Activated naive CD4-positive, alpha-beta T cell treated with Interleukin-2 at 50 U/mL for 16 hours (primary cell): ENCODE measurements at places on chromosomes 1 and 21.

- no peak for DNase-seq
Observed at GRCh38 chr1:38300616-38301015, 254.0 kb upstream of the POU3F1 start.

- DNase-seq = peak; percentile 36
Observed at GRCh38 chr1:113940365-113941244, 11.5 kb downstream of the HIPK1 start.

GRCh38 chr1:30900931-30901560, 7.5 kb downstream of the SDC3 start:
- DNase-seq = no peak

DNA sequence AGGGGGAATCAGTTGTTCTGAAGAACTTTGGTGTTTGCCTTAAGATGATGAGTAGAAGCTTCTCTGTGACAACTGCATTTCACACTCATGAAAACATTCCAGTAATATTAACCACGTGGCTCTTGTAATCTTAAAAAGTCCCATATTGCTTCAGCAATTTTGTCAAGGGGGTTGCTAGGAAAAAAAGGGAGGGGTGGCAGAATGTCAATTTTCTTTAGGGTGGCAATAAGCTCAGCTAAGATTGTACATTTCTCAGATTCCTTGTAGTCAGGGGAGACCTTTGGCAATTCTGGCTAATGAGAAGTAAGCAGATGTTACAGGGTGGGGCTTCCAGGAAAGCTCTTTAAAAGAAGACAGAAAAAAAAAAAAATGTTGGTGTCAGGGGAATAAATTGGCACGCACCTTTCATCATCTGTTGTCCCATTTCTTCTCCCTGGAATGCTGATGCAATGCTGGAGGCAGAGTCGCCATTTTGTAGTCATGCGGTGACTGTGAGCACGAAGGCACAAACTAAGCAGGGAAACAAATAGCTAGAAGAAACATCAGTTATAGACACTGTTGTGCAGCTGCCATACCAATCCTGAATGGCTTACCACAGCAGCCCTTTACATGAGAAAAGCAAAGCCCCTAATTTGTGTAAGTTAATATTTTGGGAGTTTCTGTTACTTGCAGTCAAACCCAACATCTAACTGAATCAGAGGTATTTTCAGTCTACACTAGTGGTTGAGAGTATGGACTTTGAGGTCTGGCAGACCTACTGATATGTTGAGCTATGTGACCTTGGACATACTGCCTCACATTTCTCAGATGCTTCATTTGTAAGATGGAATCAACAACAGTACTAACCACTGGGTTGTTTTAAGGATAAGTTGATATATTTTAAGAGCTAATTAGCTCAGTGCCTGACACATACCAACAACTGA, 56.1 kb upstream of the MRPS6 start:
- no peak for DNase-seq

DNA sequence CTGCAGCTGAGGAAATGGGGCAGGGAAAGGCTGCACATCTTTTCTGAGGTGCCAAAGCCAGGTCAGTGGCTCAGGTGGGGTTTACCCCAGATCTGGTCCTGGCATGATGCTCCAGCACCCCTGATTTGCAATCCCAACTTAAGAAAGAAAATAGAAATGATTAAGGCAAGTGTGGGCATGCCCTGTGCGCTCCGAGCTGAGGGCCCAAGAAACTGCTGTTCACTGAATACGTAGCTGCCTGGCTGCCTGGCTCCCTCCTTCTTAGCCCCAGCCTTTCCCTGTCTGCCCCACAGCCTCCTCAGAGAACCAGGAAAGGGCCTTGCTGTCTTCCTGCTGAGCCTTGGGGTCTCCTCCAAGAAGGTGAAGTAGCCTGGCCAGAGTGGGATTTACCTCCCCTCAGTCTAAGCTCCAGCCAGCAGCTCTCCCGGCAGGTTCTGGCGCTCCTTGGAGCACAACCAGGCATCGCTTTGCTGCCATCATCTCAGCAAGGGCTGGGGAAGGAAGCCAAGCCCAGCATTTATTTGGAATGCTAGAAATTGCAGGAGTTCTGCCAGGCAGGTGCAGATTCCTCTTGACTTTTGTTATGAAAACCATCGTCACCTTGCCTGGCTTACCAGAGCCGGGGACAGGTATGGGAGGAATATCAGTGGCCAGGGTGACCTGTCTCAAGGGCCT, 51.3 kb upstream of the SELENON start:
- DNase-seq = no peak

GRCh38 chr1:941588-942383, 17.3 kb downstream of the NOC2L start:
- DNase-seq = peak; percentile 36

DNA sequence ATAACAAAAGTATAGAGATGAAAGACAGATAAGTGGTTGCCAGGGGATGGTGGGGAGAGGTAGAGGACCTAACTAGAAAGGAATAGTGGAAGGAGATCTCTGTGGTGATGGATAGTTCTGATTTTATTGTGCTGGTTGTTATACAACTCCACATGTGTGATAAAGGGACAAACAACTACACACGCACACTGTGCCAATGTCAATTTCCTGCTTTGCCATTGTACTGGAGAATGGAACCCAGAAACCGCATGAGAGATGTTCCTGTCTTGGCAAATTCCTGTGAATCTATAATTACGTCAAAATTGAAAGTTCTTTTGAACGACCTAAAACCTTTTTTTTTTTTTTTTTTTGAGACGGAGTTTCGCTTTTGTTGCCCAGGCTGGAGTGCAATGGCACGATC, 11.0 kb downstream of the TNFRSF9 start:
- no peak for DNase-seq
